KG1 (cell line): ENCODE measurements at places on chromosomes 2 and 18.

GRCh38 chr18:6058941-6059340 lies 163.6 kb upstream of the TMEM200C start:
- no peak for DNase-seq

GRCh38 chr2:7111626-7112025 lies 194.4 kb downstream of the RNF144A start:
- DNase-seq: no peak

GRCh38 chr18:75489493-75490190 lies 62.1 kb upstream of the SMIM21 start:
- no peak for DNase-seq

- DNase-seq: no peak
These were observed 1.8 kb downstream of the AFF3 start for GRCh38 chr2:100140582-100140981.

DNA sequence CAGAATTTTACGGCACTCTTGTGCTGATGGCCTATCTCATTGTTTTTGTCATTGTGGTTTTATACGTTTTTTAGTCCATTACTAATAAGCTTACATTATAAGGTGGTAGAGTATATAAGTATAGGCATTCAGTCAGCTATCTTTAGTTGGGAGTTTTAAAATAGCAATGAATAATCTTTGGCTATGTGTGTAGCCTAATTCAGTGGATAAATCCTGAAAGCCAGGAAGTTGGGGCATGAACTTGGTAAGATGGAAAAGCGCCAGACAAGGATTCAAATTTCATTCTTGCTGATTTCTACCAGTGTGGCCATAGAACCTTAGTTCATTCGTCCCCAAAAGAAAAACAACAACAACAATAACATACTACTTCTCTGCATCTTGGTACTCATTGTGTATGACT lies 31.2 kb downstream of the EPC2 start:
- no peak for DNase-seq

GRCh38 chr2:157204401-157204800 lies 53.1 kb upstream of the GALNT5 start:
- DNase-seq: no peak

- DNase-seq: no peak
These were observed 76.6 kb upstream of the BZW1 start for GRCh38 chr2:200735061-200735460.

DNA sequence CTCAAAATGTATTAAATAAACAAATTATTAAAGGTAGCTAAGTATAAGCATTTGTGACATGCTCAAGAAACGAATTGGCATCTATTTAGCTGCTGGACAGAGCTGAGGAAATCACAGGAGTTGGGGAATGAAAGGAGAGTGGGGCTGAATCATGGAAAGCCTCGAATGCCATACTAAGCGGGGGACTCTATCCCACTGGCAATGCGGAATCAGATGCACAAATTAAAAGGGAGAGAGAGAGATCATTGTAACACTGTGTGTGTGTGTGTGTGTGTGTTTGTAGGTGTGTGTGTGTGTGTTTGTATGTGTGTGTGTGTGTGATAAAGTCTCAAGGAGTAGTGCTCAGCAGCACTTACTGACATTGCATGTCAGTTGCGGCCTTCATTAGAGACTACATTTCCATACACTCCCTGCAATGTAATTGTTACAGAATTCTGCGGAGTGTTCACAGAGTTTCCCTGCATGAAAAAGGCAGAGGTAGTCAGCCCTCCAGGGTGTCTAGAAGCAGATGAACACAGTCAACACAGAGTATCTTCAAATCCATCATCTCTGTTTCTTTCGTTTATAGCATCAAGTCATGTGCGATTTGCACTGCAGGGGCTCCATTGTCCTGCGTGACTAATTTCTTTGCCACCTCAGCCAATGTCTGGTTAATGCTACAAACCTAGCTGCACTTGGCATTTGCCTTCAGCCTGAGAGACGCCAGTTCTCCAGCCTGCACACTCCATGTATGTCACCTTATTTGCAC lies 111.7 kb upstream of the CYRIA start:
- DNase-seq: no peak

- no peak for DNase-seq
These were observed 5.1 kb upstream of the MAL start for GRCh38 chr2:95020275-95021022.

- DNase-seq: no peak
These were observed 301.0 kb downstream of the STK39 start for GRCh38 chr2:167946441-167946841.

- no peak for DNase-seq
These were observed 115.6 kb upstream of the RMDN2 start for GRCh38 chr2:37809525-37809924.

DNA sequence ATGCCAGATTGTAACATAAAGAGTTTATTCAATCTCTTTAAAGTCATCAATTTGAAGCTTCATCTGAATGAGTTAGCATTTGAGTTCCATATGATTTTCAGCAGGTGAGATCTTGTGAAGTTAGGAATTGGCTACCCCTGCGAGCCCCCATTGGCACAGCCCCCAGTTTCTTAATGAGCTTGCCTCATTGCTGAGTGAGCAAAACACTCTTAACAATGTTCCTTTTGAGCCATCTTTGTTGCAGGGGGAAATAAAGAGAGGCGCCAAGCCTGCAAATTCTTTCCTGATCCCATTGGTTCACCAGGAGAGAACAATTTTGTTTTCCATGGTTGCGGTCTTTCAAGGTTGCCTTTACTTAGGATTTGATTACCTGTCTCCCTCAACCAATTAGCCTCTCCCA lies 18.7 kb downstream of the DPP10 start:
- DNase-seq: no peak

- no peak for DNase-seq
These were observed 233.7 kb upstream of the HNRNPA3 start for GRCh38 chr2:176978921-176979320.

DNA sequence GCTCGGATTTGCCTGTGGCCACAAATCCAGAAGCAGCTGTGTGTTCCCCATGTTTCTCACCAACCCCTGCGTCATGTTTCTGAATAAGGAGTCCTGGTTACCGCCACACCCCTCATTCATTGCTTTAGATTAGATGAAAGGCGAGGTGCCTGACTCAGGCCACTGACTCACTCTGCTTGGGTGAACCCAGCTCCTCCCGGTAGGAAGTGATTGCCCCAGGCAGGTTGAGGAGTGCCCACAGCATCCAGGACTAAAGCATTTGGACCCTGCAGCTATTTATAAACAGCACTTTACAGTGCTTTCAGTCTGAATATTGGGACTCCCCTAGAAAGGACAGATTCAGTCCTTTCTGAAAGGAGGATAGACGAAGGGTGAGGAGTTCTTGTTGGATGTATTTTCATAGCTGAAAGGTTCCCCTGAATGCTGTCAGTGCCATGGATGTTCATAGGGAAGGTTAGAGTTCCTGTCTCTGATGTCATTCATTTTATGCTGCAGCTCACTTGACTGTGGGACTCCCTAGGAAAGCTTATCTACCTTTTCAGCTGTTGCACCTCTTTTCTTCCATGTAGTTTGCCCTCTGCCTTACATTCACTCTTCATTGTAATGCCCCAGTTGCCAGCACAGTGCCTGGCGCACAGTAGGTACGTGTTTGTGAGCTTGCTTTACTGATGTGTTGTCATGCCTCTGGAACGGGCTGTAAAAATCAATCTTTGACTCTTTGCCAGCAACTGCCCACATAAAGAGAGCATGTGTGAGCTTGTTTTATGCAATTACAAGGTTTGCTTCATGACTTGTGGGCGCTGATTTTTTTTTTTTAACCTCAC lies 14.9 kb downstream of the ITGA6 start:
- DNase-seq: no peak

GRCh38 chr2:70988726-70989648 lies 5.7 kb downstream of the TEX261 start:
- DNase-seq: no peak

GRCh38 chr2:240926516-240927389 lies 20.6 kb downstream of the CROCC2 start:
- DNase-seq: no peak

DNA sequence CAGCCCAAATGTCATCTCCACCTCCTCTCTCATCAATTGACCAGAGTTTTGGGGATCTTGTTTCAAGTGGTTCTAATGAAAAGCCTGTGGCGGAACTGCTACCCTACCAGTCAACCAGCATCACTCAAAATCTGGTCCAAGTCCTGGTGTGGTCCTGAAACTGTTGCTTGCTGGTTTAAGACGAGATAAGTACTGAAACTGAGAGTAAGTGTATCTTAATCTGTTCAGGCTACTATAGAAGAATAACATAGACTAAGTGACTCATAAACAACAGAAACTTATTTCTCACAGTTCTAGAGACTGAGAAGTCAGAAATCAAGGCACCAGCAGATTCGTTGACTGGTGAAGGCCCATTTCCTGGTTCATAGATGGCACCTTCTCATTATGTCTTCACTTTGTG lies 879 bp upstream of the GALNT5 start:
- no peak for DNase-seq

- DNase-seq: no peak
These were observed 6.6 kb downstream of the D2HGDH start for GRCh38 chr2:241741016-241741415.

DNA sequence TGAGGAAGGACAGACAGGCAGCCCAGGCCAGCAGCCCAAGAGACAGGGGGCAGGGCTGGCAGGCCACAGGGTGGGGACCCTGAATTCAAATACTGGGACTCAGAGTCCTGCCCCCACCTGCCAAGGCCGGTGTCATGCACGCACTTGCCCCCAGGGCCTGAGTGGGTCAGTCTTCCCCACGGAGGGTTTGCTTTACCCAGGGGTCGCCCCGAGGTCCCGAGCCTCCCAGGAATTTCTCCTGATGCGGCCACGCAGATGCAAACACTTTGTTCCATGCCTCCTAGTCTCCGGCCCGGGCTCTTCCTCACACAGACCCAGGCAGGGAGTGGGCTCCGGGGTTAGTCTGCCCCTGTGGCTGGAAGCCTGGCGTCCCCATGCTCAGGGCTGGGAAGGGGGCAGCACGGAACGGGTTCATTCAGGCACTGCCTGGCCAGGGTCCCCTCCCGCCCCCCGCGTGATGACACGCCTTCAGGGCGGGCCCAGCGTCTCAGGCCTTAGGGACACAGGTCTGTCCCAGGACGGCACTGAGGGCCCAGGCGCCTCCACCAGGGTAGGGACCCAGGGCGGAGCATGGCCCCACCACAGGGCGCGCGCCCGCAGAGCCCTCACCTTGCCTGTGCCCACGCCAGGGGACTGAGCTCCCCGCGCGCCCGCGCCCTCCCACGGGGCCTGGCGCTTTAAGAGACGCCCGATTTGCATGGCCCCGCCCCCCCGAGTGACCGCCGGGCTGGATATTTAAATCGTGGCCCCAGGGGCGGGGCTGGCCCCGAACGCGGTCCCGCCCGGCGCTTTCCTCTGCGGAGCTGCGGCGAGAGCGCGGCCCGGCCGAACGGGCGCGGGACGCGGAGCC lies at the start of gene SNED1:
Gene SNED1 (plus strand): TSS at position 763 of the 850 bp plus-strand sequence. CDS start 220 bp downstream, outside the sequence.
- DNase-seq: no peak
